ENCODE measurements at places on chromosomes 3 and 15.
A peak's percentile ranks its signal among the peaks of the same experiment; 100 is the strongest.

DNA sequence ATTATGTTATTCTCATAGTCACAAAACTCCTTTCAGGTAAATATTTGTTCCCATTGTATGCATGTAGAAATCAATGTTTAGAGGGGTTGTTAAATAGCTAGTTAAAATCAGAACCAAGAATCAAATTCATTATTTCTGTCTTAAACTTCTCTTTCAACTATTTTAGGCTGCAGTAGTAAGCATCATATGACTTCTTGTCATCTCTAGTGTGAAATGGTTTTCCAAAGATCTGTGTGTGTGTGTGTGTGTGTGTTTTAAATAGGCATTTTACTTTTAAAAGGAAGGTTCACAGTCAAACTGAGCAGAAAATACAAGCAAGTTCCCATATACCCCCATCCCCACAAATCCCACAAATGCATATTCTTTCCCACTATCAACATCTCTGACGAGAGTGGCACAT, 506.5 kb downstream of the LPP start:
- no peak for DNase-seq

DNA sequence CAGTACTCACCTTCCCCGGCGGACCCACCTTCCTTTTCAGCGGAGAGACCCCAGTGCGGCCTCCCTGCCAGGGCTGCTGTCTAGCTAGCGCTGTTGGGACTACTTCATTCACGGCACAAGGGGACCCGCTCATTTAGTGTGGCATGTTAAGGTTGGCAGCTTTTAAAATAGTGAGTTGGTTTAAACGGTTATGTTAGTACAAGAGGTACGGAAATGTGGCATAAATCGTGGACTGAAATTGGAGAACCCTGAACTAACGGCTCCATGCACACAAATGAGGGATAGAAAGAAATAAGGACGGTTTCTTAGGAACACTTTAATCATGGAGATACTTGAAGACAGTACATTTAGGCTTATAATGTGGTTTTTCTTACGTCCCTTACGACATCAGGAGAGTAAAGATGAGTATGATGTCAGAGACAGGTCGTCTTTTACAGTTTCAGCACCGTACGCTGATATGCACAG, 752 bp downstream of the CEP63 start:
- DNase-seq: no peak

DNA sequence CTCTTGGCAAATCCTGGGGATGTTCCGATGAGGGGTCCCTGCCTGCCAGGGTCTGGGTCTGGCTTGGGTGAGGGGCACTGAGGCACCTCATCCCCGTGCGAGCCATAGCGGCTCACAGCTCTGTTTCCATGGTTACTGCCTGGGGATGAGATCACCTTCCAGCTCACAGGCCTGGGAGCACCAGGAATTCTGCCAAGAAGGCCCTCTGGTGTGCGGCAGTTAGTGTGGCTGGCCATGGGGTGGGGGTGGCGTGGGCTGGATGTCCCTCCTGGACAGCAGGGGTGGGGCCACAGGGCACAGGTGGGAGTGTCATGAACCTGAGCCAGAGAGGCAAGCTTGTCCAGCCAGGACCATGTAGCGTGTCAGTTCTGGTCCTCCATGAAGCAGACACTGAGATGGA, 22.1 kb upstream of the PRR23E start:
- DNase-seq: no peak

GRCh38 chr3:34570916-34571705, 772.7 kb downstream of the PDCD6IP start:
- no peak for DNase-seq

DNA sequence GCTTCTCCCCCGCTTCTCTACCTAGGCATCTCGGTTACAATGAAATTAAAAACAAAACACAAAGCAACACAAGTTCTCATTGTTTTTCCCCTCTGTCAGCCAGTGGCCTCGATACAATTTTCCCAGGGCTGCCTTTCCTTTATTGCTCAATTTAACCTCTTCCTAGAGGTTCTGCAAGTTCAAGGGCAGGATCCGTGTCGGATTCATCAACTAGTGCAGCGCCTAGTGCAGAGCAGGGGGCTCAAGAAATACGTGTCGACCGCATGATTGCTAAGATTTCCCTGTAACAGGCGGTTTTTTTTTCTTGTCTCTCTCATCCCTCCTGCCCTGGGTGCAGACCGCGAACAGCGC, 1.4 kb upstream of the BHLHE40 start:
- peak; percentile 21 for DNase-seq

DNA sequence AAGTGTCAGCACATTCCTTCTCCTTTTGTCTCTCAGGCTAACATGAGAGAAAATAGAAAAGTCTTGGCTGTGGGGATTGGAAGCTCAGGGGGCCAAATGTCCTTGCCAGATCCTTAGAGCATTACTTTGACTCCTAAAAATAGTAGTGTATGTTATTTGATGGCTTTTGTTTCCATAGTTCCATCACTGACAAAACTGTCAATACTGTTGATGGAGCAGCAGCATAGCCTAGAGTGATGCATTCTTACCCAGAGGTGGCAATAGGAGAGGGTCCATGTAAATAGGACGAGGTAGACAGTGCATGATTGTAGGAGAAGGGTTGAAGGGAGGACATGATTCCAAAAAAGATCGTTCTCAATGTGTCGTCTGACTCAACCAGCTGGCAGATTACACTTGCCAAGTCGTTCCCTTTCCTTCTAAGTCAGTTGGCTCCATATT, 282.7 kb upstream of the TPRG1 start:
- DNase-seq: no peak

- no peak for DNase-seq
Observed at GRCh38 chr3:160893207-160893606, 137.2 kb downstream of the PPM1L start.

GRCh38 chr3:111668888-111669488, 73.8 kb upstream of the ZBED2 start:
- no peak for DNase-seq

DNA sequence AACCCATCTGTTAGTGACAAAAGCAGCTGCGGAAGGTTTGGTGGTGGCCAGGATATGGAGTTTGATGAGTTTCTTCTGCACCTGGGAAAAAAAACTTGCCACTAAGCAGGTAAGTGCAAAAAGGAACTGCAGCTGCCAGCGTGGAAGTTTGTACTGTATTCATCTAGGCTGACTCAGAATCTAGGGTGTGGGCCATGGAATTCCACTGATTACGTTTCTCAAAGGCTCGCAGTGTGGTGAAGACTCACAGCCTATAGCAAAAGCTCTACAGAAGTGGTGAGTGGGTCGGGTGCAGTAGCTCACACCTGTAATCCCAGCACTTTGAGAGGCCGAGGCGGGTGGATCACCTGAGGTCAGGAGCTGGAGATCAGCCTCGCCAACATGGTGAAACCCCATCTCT, 334.6 kb upstream of the GRM7 start:
- no peak for DNase-seq

- DNase-seq: no peak
Observed at GRCh38 chr3:5677555-5677954, 490.0 kb downstream of the EDEM1 start.

GRCh38 chr15:41660235-41661077, at the start of gene MGA:
Gene MGA (plus strand): TSS chr15:41660405.
- peak; percentile 82 for DNase-seq

- no peak for DNase-seq
Observed at GRCh38 chr15:82315519-82316246, 33.6 kb downstream of the GOLGA6L10 start.

DNA sequence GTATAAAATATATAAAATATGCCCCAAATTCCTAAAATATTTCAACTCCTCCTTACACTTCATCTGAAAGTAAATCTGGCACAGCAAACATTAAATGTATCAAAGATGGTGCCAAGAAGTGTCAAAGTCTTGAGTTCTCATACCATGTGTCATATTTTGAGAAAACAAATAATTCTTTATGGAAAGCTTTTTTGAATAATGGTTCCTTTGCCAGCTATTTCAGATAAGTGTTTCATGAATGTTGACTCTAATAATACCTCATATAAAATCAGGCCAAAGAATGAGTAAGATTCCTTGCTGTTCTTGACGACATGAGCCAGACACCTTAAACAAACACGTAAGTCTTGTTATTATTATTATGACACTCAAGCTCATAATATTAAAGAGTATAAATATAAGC, 30.3 kb upstream of the ZNF385D start:
- DNase-seq: no peak

DNA sequence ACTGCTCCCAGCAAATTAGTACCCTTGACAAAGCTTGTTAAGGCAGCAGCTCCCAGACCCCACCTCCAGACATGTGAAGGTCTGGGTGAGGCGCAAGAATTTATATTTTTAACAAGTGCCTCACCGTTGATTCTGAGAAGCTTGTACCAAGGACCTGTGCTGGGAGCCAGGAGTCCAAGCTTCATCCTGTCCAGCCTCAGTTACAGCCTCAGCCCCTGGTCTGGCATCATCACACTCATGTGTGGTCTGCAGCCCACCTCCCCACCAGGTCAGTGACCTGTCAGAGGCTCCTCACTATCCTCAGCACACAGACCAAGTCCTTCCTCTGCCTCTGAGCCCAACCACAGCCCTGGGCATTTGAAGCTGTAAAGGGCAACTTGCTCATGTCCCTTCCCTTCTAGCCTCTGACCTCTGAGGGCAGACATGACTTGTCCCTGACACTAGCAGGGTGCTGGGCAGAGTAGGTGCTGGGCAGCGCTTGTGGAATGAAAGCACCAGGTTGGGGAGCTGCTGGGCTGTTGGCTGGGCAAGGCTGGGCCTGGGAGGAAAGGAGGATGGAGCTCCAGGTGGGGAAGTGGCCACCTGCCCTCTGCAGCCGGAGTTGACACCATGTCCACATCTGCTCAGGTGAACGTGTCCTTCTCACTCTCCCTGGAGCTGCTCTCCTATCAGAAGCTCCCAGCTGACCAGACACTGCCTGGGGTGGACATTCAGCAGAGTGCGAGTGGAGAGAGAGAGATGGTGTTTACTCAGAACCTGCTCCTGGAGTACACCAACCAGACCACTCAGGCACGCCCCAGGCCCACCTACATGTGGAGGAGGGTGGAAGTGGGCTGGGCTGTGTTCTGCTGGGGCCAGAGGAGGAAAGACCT, 16.9 kb downstream of the ACAA1 start:
- no peak for DNase-seq

DNA sequence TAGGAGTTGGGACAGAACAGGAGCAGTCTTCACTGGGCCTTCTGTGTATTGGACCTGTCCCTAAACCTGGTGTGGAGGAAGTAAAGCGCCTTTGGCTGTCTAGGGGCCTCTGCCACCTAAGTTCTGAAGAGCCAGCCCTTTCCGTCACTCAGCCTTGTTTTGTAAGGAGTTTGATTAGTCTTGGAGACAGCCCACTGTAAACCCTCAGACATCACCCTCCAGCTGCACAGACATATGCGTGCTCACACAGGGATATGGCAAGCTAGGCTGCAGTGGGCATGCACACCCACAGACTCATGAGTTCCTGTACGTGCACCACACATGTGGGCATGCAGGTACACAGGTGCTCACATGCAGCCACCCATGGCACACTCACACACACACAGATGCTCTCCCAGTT, 5.2 kb downstream of the PRKCD start:
- DNase-seq: no peak

DNA sequence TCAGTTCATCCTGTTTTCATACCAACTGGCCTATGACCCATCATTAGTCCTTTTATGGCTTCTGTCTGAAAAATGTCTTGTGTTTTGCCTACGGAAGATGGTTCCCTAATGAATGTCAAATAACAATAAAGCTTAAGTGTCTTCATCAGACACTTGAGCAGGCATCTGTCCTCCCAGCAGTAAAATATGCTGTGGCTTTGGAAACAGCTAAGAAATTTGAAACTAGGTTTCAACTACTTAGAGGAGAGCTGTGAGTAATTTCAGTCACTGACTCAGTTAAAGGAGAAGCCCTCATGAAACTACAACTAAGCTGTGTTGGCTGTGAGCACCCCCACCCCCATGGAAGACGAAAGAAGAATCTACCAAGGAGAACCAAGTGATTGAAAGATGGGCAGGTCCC, 409.4 kb upstream of the PPP2R3A start:
- no peak for DNase-seq

- DNase-seq: no peak
Observed at GRCh38 chr3:68891280-68891943, 40.9 kb downstream of the TAFA4 start.

GRCh38 chr3:166405896-166406295, 568.7 kb upstream of the BCHE start:
- no peak for DNase-seq

- DNase-seq: no peak
Observed at GRCh38 chr3:65677486-65678010, 361.2 kb downstream of the MAGI1 start.

- no peak for DNase-seq
Observed at GRCh38 chr15:90710436-90711027, 6.6 kb upstream of the BLM start.

DNA sequence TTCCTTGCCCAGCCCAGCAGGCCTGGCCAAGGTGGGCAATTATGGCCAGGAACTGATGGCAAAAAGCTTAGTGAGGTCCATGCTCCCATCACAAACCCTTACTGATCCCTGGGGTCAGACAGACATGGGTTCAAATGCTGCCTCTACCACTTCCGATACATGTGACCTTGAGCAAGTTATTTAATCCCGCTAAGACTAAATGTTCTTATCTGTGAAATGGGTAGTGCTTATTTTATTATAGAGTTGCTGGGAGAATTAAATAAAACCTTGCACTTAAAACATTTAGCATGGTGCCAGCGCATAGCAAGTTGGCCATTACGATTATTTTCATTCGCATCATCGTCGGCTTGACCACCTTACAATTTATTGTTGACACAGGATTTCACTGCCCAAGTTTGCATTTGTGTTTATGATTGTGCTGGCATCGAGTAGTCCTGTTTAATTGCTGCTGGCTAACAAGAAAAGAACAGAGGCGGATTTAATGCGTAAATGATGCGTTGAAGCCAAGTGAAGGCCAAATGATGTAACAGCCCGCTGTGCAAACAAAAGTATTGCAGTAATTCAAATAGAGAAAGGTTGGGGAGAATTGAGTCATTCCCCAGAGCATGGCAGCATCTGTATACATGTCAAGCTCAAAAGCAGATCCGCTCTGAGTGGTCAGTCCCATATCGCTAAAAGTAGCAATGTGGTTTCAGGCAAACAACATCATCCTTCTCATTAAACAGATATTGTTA, 7.3 kb upstream of the FURIN start:
- no peak for DNase-seq

DNA sequence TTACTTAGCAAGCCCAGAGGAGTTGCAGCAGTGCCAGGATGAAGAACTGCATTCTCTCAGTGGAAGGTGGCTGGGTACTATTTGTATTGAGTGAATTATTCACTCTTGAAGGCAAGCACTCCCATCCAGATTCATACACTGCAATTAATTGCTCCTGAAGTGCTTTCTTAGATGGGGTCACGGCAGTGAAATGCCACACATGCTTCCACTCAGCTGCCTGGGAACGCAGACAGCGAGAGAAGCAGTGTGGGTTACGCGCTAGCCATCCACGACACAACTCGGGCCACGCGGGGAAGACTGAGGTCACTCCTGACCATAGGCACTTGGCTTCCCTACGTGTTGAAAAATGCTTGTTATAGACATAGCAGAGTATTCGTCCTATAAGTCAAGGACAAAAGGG, 30.8 kb upstream of the LMCD1 start:
- DNase-seq: no peak

DNA sequence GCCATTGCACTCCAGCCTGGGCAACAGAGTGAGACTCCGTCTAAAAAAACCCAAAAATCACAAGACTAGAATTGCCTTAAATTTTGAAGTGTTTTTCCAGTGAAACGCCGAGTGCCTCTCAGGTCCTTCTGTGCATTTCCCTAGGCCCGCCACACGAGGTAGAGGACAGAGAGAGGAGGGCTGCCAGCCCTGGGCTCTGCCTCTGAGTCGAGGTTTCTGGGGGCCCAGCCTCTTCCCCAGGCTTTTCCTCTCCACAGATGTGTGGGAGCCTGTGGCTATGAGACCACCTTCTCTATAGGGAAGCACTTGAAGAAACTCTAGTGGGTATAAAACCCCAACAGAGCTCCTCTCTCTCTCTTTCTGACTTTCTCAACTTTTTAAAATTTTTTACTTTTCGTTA, 10.9 kb upstream of the EHD4 start:
- DNase-seq: no peak

Measured in stimulated activated CD8-positive, alpha-beta memory T cell treated with anti-CD3 and anti-CD28 coated beads, Interleukin-4, amount 100 ng/mL, for 4 hours (primary cell).